ENCODE measurements at places on chromosomes 7 and 10. TPM values are rescaled to one million over a fixed set of nuclear protein-coding genes. Genes with fewer than 3 reads are reported as not detected.

The MMRN2 gene
- 1.2 TPM for total RNA-seq

The GNAT3 gene
- not detected for total RNA-seq

The C10orf62 gene
- not detected for total RNA-seq

The CLEC2L gene
- total RNA-seq = not detected

The ARHGAP19 gene
- total RNA-seq = 13.7 TPM

The LGI1 gene
- total RNA-seq = not detected

The LRRC4 gene
- total RNA-seq = not detected

The UNC5B gene
- total RNA-seq = not detected

The KLLN gene
- total RNA-seq = 1.7 TPM

- H3K36me3 ChIP-seq = no peaks in the 10 kb centered on the region
- H3K4me3 ChIP-seq = no peak overlapping the region
- no peaks in the 10 kb centered on the region for H3K4me1 ChIP-seq
Measured at GRCh38 chr7:38524786-38525185, 106.4 kb downstream of the AMPH start.

GRCh38 chr7:117061751-117062150, 108.5 kb downstream of the ST7 start:
- H3K27me3 ChIP-seq = no peaks in the 10 kb centered on the region
- H3K36me3 ChIP-seq = no peaks in the 10 kb centered on the region
- H3K27ac ChIP-seq = no peak overlapping the region

GRCh38 chr10:133349577-133350011, 2.4 kb downstream of the PRAP1 start:
- H3K4me1 ChIP-seq = no peaks in the 10 kb centered on the region
- H3K27ac ChIP-seq = no peak overlapping the region
- no peak for DNase-seq
- H3K27me3 ChIP-seq = peaks cover 13% of the 10 kb centered on the region

- no peaks in the 10 kb centered on the region for H3K27me3 ChIP-seq
- no peaks in the 10 kb centered on the region for H3K4me1 ChIP-seq
- no peak overlapping the region for H3K27ac ChIP-seq
Measured at GRCh38 chr7:113582471-113582870, 336.3 kb downstream of the PPP1R3A start.

- no peak overlapping the region for H3K4me3 ChIP-seq
- no peaks in the 10 kb centered on the region for H3K36me3 ChIP-seq
- no peak for DNase-seq
- H3K27ac ChIP-seq = no peak overlapping the region
- peaks cover 2% of the 10 kb centered on the region for H3K27me3 ChIP-seq
Measured at GRCh38 chr10:59125666-59126065, 50.8 kb upstream of the PHYHIPL start.

DNA sequence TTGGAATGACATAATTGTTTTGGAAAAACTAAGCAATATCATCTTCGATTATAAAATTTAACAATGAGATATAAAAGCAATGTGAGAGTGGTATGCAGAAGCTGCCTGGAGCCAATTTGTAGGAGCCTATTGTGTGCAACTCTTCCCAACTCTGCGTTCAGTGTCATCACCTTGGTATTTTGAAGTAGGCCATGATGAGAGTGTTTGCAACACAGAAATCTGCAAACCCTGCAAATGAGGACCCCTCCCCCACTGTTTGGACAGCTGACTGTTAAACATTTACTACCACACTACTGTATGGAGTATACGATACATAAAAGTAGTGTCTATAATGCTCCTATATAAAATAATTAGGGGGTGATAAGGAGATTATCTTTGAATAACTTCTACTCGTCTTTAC, 531.3 kb downstream of the ATRNL1 start:
- H3K36me3 ChIP-seq = no peaks in the 10 kb centered on the region
- H3K4me1 ChIP-seq = no peaks in the 10 kb centered on the region
- no peaks in the 10 kb centered on the region for H3K27me3 ChIP-seq
- no peak overlapping the region for H3K4me3 ChIP-seq
- H3K27ac ChIP-seq = no peak overlapping the region
- no peak for DNase-seq

DNA sequence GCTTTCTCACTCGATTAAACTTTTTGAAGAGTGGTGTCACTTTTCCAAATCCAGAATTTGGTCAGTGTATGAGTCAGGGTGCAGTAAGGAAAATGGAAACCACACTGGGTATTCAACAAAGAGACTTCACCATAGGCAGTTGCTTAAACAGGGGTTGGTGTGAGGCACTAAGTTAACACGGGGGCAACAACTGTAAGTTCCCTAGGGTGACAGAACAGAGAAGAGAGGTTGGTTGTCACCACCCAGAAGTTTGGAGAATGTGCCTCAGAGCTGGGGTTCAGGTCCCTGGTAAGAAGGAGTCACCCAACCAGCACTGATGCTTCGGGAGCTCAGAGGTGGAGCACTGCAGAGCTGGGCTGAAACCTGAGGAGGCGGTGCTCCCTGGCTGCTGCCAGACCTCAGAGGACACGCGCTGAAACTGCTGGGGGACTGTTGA, 170.4 kb downstream of the ARID5B start:
- no peak for DNase-seq
- peaks cover 27% of the 10 kb centered on the region for H3K4me1 ChIP-seq
- H3K36me3 ChIP-seq = peaks cover 35% of the 10 kb centered on the region
- no peaks in the 10 kb centered on the region for H3K27me3 ChIP-seq

GRCh38 chr7:112086496-112087254, 119.5 kb downstream of the DOCK4 start:
- no peak for DNase-seq
- H3K27me3 ChIP-seq = peaks cover 3% of the 10 kb centered on the region
- H3K4me1 ChIP-seq = peaks cover 12% of the 10 kb centered on the region
- no peak overlapping the region for H3K27ac ChIP-seq

DNA sequence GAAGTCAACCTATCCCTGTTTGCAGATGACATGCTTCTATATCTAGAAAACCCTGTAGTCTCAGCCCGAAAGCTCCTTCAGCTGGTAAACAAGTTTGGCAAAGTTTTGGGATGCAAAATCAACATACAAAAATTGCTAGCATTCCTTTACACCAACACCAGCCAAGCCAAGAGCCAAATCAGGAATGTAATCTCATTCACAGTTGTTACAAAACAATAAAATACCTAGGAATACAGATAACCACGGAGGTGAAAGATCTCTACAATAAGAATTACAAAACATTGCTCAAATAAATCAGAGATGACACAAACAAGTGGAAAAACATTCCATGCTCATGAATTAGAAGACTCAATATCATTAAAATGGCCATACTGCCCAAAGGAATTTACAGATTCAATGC, 50.4 kb upstream of the ZNF365 start:
- H3K27ac ChIP-seq = no peak overlapping the region
- peaks cover 10% of the 10 kb centered on the region for H3K27me3 ChIP-seq
- H3K4me1 ChIP-seq = no peaks in the 10 kb centered on the region
- H3K4me3 ChIP-seq = no peak overlapping the region
- no peaks in the 10 kb centered on the region for H3K36me3 ChIP-seq
- no peak for DNase-seq

DNA sequence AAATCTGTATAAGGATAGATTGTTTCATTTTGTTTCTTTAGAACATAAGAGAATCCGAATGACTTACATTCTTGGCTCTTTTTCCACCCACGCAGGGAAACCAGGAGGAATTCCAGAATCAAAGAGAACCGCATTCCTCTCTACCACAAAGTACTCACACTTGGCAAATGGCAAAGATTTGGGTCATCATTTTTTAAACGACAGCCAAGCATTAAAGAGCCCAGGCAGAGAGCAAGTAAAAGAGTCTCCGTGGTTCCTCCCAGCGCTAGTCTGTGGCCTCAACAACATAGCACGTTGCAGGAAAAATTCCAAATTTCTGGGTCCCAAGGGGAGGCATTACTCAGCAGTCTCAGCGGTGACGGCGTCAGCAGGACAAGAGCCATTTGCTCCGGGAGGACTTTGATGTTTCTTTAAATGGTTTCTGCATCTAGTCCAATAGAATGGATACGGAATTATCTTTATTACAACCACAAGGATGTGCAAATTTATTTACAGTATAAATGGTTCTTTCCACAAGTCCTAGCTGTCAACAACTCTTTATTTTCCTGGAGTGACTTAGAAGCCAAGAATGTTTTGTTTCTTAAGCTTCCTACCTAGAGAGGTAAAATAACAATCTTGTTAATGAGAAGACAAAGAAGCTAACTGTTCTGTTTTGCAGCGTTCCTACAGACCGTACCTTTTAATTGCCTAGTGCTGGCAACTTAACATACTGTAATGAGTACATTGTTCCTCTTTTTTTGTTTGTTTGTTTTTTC, 232.5 kb downstream of the SKIDA1 start:
- H3K4me1 ChIP-seq = peaks cover 7% of the 10 kb centered on the region
- no peaks in the 10 kb centered on the region for H3K36me3 ChIP-seq
- no peak overlapping the region for H3K27ac ChIP-seq
- DNase-seq = no peak

DNA sequence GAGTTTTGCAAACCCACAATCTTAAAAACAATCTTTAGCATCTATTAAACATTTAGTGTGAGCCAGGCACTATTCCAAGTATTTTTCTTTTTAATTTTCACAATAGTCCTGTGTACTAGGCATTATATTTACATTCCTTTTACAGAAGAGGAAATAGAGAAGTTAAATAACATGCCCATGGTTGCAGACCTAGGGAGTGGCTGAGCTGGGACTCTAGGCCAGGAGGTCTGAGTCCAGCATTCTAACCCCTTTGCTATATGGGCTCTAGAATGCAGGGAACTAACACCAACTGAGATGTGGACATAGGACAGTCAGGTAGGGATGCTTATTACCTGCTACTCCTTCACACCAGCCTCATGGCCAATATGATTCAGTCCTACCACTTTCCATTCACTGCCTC, 243.8 kb downstream of the XPNPEP1 start:
- no peak for DNase-seq
- no peaks in the 10 kb centered on the region for H3K27me3 ChIP-seq
- H3K27ac ChIP-seq = no peak overlapping the region
- no peaks in the 10 kb centered on the region for H3K4me1 ChIP-seq
- H3K4me3 ChIP-seq = no peak overlapping the region

DNA sequence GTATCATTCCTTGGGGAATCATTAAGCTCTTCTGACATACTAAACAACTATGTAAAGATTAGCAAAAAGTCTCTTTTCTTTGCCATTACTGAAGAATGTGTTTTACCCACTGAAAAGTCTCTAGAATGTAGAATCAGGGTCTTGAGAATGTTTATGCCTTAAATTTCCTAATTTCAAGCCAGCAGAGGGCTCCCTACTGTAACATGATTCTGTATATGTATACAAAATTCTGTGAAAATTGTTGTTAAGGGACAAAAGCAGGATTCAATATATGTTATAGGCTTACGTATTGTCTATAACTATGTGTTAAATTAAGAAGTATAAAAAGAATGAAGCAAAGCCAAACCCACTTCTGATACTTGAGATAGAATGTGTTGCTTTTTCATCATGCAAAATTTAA, 296.9 kb upstream of the DGKB start:
- no peak overlapping the region for H3K27ac ChIP-seq
- H3K4me3 ChIP-seq = no peak overlapping the region

- no peaks in the 10 kb centered on the region for H3K4me1 ChIP-seq
- DNase-seq = no peak
- H3K36me3 ChIP-seq = no peaks in the 10 kb centered on the region
- no peaks in the 10 kb centered on the region for H3K27me3 ChIP-seq
- H3K27ac ChIP-seq = no peak overlapping the region
Measured at GRCh38 chr10:64733980-64734379, 1212.8 kb downstream of the REEP3 start.

GRCh38 chr7:14630048-14630447, 272.5 kb downstream of the DGKB start:
- no peaks in the 10 kb centered on the region for H3K27me3 ChIP-seq
- H3K4me3 ChIP-seq = no peak overlapping the region
- DNase-seq = no peak
- H3K27ac ChIP-seq = no peak overlapping the region
- H3K4me1 ChIP-seq = no peaks in the 10 kb centered on the region

GRCh38 chr7:78198756-78199155, 400.2 kb downstream of the PHTF2 start:
- no peak overlapping the region for H3K4me3 ChIP-seq
- no peaks in the 10 kb centered on the region for H3K36me3 ChIP-seq
- DNase-seq = no peak
- H3K27me3 ChIP-seq = no peaks in the 10 kb centered on the region

DNA sequence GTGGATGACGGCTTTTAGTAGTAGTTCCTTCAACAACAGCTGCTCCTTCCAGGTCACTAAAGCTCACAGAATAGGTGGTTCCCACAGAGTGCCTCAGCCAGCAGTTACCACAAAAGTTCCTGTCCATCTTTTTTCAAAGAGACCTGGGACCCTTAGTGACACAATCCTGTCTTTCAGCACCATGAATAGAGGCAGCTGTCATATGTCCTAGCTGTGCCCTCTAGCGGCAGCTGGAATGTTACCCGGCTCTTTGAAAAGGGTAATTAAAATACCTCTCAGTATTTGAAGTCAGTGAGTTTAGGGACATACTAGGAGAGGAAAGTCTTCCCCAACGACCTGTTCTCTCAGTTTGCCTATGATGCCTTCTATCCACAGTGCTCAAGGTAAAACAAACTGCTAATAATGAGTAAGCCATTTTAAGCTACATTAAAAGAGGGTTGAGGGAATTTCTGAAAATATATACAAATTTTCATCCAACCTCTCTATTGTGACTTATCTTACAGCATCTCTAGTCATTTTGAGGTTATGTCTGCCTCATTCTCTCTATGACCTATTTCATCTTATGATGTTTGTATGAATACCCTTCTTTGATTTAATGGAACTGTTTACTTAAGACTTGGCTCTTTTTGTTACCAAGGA, 290.8 kb downstream of the NXPH1 start:
- H3K27me3 ChIP-seq = no peaks in the 10 kb centered on the region
- no peak overlapping the region for H3K27ac ChIP-seq
- no peaks in the 10 kb centered on the region for H3K36me3 ChIP-seq
- no peak overlapping the region for H3K4me3 ChIP-seq
- no peak for DNase-seq
- no peaks in the 10 kb centered on the region for H3K4me1 ChIP-seq

DNA sequence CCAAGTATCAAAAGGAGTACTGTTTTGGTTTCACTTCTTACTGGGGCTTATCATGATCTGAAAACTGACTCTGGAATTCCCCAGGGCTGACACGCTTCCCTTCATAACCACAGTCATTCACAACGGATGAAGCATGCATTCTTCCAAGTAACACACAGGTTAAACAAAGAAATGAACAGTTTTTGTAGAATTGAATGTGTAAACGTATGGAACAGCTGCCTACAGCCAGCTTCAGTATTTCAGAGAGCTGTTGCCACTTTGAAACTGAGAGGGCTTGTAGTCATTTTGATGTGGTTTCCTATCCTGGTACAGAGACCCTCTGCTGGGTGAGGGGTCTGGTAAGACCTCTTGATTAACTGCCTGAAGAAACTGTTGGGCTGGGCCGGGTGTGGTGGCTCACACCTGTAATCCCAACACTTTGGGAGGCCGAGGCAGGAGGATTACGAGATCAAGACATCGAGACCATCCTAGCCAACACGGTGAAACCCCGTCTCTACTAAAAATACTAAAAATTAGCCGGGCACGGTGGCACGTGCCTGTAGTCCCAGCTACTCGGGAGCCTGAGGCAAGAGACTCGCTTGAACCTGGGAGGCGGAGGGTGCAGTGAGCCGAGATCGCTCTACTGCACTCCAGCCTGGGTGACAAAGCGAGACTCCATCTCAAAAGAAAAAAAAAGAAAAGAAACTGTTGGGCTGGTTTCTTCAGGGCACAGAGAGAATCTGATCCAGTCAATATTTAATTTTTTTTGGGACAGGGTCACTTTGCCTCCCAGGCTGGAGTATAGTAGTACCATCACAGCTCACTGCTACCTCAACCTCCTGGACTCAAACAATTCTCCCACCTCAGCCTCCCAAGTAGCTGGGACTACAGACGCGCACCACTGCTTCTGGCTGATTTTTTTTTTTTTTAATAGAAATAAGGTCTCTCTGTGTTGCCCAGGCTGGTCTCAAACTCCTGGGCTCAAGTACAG, 4.7 kb downstream of the NFE2L3 start:
- H3K4me3 ChIP-seq = peak overlapping the region; percentile 58
- H3K4me1 ChIP-seq = peaks cover 51% of the 10 kb centered on the region
- H3K27me3 ChIP-seq = no peaks in the 10 kb centered on the region
- peak overlapping the region; percentile 82 for H3K27ac ChIP-seq
- H3K36me3 ChIP-seq = no peaks in the 10 kb centered on the region
- DNase-seq = peak; percentile 67
